Aorta (tissue), 5 donors: ENCODE measurements at places on chromosomes 7 and 10. TPM values are rescaled to one million over a fixed set of nuclear protein-coding genes. Genes with fewer than 3 reads are reported as not detected.

- H3K4me1 ChIP-seq, result no peaks in the 10 kb centered on the region
- peak; percentile 57 for DNase-seq
- H3K4me3 ChIP-seq, result no peak overlapping the region
Observed at GRCh38 chr10:47264797-47265281, 35.2 kb upstream of the GDF10 start.

GRCh38 chr10:84348860-84349259 lies 20.5 kb downstream of the CCSER2 start:
- H3K4me3 ChIP-seq, result no peak overlapping the region
- no peak overlapping the region for H3K27ac ChIP-seq
- H3K4me1 ChIP-seq, result no peaks in the 10 kb centered on the region
- no peaks in the 10 kb centered on the region for H3K36me3 ChIP-seq
- no peaks in the 10 kb centered on the region for H3K27me3 ChIP-seq

GRCh38 chr10:114498413-114499111 lies 94.3 kb upstream of the AFAP1L2 start:
- H3K27me3 ChIP-seq, result no peaks in the 10 kb centered on the region
- no peak overlapping the region for H3K4me3 ChIP-seq
- H3K36me3 ChIP-seq, result no peaks in the 10 kb centered on the region
- no peaks in the 10 kb centered on the region for H3K4me1 ChIP-seq
- no peak overlapping the region for H3K27ac ChIP-seq

- no peak overlapping the region for H3K27ac ChIP-seq
- H3K4me3 ChIP-seq, result no peak overlapping the region
- no peak for DNase-seq
- H3K36me3 ChIP-seq, result no peaks in the 10 kb centered on the region
- no peaks in the 10 kb centered on the region for H3K27me3 ChIP-seq
- H3K4me1 ChIP-seq, result no peaks in the 10 kb centered on the region
Observed at GRCh38 chr10:71299071-71299785, 19.8 kb upstream of the SLC29A3 start.

DNA sequence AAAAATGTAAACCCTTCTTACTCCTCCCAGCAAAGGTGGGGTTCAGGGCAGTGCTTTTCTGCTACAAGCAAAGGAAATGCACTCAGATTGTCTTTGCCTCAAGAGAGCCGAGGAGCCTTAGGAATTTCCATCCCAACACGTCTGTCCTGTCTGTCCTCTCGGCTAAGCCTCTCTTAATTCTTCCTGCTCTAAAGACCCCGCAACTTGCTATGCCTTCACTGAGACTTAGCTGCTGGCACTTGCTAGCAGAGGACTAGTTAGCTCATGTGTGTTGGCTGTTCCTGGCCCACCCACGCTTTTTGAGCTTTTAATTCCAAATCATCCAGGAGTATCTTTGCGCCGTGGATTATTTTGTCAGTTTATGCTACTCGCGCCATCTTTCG lies 481 bp upstream of the NPM3 start:
- DNase-seq, result no peak
- no peaks in the 10 kb centered on the region for H3K4me1 ChIP-seq
- peak overlapping the region; percentile 43 for H3K4me3 ChIP-seq
- peaks cover 4% of the 10 kb centered on the region for H3K36me3 ChIP-seq

DNA sequence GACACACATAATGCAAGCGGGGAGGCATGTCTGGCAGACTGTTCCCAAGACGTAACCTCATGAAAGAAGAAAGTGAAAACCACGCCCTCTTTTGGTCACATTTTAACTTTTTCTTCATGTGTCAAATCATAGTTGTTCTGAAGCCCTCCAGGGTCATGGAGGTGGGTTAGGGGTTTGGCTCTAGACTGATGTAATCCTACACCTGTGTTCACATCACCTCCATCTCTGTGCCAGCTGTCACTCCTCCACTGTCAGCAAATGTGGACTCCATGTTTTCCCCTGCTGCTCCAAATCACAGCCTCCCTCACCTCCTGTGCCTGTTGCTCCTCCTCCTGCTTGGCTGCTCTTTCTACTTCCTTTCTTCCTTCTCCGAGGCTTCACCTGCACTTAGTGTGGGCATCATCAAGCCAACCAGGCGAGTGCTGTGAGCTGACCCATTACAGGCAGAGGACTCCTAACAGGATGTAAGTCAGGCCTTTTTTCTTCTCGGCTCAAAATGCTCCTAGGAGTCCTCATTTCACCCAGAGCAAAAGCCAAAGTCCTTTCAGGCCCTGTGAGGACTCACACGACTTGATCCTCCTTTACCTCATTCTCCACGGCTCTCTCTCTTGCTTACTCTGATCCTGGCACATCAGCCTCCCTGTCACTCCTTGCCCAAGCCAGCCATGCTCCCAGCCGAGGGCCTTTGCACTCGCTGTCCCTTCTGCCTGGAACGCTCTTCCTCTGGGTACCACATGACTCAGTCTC lies 66.4 kb upstream of the IFRD1 start:
- no peak for DNase-seq
- H3K4me1 ChIP-seq, result no peaks in the 10 kb centered on the region
- no peaks in the 10 kb centered on the region for H3K27me3 ChIP-seq
- no peaks in the 10 kb centered on the region for H3K36me3 ChIP-seq
- H3K4me3 ChIP-seq, result no peak overlapping the region
- H3K27ac ChIP-seq, result no peak overlapping the region

Gene ZKSCAN1
- 57.9 TPM for total RNA-seq

- H3K27ac ChIP-seq, result no peak overlapping the region
- no peaks in the 10 kb centered on the region for H3K36me3 ChIP-seq
- no peaks in the 10 kb centered on the region for H3K27me3 ChIP-seq
- DNase-seq, result no peak
- peaks cover 3% of the 10 kb centered on the region for H3K4me1 ChIP-seq
Observed at GRCh38 chr10:64209561-64209960, 688.4 kb downstream of the REEP3 start.

DNA sequence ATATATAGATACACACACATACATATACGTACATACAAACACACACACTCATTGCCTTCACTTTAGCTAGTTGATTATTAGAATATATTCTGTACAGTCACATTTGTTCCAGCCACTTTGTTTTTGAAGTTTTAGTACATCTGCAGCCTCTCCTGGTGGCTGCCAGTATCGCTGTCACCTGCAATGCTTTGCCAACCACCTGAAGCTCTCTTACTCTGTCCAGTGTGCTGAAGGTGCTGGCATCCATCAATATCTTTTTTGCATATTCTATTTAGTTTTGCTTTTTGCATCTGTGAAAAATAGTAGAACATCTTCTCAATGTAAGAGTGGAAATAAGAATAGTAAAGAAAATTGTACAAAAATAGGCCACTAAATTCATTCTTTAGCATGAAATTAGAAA lies 388.6 kb downstream of the EXOC4 start:
- H3K36me3 ChIP-seq, result no peaks in the 10 kb centered on the region
- no peak overlapping the region for H3K27ac ChIP-seq
- H3K4me1 ChIP-seq, result no peaks in the 10 kb centered on the region

Gene LMOD2
- not detected for total RNA-seq

Gene PCLO
- 1.2 TPM for total RNA-seq

Gene BTBD16
- 1.2 TPM for total RNA-seq
